ENCODE measurements at places on chromosomes 12 and 14.

DNA sequence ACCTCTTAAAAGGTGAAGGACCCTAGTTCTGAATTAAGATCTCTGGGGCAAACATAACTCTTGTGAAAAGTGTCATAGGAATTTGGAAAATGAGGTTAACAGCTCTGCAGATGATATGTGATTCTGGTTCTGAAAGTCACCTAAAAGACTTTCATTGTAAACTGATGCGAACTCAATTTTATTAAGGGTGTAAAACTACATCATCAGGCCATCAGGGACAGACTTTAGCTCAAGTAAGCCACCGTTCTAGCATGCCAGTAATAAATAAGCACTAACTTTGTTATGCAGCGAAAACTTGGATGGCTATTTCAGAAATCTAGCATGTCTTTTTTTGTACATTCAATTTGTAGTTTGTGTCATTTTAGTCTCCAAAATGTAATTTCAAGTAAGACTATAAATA lies 61.6 kb downstream of the R3HDM2 start:
- no peak for DNase-seq

DNA sequence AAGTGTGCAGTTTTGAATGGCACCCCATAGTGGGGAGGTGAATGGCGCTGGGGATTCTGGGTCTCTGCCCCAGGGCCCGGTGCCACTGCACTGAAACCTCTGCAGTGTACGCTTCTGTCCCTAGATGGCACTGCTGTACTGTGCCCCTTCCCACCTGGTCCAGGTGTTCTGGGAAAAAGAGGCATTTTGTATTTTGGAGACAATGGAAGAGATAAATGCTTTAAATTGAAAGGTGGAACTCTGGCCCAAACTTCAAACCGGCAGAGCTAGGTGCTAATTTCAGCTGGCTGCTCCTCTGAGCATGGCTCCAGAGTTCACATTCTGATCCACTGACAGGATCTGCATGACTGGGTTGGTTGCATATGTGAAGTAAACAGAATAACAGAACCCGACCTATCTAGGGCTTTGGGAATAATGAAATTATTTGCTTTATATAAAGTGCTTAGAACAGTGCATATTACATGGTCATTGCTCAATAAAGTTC lies 52.2 kb downstream of the KRT80 start:
- peak; percentile 89 for DNase-seq

DNA sequence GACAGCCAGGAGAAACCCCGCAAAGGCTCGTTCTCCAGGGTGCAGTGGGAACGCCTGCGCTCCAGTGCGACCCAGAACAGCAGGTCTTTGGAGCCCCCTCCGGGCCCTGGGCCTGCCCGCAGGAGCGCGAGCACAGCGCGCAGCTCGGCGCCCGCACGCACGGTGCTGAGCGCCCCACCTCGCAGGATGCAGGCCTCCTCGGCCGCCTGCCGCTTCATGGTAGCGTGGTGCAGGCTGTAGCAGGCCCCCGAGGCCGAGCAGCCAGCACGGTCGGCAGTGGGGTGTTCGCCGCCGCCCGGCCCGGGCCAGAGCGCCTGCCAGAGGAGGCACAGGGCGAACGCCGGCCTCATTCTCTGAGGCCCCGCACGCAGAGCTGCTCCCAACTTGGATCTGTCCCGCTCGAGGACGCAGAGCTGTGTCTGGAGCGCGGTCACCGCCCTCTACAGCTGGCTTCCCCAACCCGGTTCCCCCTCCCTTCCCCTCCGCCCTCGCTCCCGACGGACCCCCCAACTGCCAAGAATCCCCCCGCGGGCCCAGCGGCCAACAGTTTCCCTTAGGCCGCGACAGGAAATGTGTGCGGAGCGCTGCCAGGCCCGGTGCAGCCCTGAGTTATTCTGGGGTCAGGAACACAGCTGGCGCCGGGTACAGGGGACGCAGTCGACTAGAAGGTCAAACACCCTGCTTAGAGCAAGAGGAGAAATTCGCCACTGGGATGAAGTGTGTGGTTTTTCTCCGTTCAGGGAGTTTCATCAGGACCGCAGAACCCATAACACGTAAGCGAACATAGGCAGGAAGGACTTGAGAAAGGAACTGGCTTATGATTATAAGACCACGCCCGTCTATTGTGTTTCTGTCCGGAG lies at the start of gene CLEC14A:
TSS of gene CLEC14A (minus strand) at position 421 of the 860 bp plus-strand sequence. CDS start at position 350, 71 bp downstream.
- no peak for DNase-seq

- DNase-seq: no peak
Observed at GRCh38 chr12:3136641-3137267, 59.6 kb downstream of the TSPAN9 start.

Measured in NCI-H69 (cell line).